Stimulated activated CD8-positive, alpha-beta memory T cell treated with anti-CD3 and anti-CD28 coated beads, Interleukin-2, amount 100 ng/mL, for 1 hour (primary cell): ENCODE measurements at places on chromosomes 16 and 17.

DNA sequence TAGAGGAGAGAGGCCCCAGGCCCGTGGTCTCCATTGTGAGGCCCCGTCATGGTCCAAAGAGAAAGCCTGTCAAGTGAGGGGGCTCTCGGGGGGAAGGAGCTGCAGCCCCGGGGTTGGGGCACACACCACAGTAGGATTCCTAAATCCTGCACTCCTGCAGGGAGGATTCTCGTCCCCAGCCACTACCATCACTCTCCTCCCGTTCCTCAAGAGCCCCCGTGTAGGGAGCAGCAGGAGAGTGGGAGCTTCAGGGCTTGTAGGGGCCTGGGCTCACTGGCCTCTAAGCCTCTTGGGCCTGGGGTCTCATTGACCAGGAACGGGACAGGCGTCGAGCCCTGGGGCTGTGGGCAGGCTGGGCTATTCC lies 821 bp downstream of the C16orf86 start:
- DNase-seq, result no peak

DNA sequence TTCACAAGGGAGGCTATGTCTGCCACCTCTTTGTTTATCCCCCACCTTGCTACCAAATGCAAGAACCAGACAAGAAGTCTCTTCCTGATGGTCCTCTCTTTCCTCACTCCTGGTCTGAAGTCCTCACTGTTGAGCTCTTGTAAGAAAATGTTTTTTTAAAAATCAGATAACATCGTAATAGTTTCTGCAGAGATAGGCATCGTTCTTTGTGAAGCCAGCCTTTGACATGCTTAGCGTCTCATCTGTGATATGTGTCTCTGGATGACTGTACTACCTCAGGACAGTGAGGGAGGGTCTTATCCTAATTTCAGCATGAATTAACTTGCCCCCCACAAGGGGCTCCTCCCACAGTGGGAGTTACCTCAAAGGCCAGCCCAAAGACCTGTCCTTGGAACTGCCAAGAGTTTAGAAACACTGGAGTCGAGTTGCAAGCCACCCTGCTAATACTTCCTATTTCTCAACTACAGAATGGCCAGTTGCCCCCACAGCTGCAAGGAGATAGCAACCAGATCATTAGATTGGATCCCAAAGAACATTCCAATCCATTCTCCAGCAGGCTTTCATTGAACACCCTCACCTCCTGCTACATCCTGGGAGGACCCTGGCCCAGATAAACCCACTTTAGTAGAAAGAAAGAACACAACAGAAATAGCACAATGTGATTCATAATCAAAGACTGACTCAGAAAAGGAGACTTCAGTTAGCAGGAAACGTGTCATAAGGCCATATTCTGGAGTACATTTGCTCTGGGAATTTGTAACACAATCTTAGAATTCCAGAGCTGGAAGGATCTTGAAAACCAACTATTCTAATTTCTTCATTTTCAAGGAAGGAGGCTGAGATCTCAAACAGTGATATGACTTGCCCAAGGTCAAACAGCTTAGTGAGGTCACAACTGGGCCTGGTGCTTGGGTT lies 151.0 kb downstream of the IRX3 start:
- DNase-seq, result no peak

GRCh38 chr17:6660805-6661463 lies 9.4 kb downstream of the C17orf100 start:
- no peak for DNase-seq

DNA sequence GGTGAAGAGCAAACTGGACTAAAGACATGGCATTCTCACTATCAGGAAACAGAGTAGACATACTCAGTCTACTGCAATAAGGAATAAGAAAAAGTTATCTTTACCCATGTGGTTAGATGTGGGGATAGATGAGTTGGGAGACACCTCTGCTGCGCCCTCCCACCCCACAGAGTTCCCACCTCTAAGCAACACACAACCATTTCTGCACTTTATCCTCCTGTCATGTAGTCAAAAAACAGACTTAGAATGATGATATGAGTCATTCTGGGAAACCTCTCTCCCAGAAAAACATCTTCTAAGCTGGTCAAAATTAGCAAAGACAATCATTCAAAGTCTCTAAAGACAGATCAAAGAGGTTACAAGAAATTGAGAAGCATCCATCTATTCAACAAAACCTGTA lies 94.9 kb downstream of the CACNG1 start:
- no peak for DNase-seq

GRCh38 chr17:11144358-11145233 lies 96.4 kb upstream of the SHISA6 start:
- DNase-seq, result no peak

DNA sequence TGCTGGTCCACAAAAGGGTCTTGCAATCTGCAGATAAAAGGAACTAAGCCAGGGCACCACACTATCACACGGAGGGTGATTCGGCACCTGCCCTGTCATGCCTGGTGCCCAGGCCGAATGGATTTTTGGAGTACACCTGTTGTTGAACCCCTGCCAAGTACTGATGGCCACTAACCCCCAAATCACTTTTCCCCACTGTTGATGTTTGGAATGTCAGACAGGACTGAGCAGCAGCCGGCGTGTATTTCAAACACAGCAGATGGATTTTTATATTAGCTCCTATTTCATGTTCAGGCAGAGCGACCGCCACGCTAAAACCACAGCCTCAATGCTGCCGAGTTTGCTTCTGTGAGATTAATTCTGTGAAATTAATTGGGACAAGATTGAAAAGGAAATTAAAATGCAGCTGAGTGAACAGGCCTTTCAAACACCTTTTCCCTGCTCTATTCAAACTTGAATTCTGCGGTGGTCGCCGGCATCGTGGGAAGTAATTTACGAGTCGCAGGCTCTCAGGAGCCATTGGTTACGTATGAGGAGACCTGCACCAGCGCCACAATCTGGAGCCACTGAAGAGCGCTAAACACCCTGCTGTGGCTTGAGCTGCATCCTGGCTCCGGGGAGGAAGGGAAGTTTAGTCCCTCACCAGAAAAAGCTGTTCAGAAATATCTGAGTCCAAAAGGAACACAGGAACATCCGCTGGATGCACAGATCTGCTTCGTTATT lies 48.5 kb downstream of the SNX11 start:
- no peak for DNase-seq

GRCh38 chr16:11893571-11893970 lies 22.2 kb downstream of the GSPT1 start:
- DNase-seq, result no peak

DNA sequence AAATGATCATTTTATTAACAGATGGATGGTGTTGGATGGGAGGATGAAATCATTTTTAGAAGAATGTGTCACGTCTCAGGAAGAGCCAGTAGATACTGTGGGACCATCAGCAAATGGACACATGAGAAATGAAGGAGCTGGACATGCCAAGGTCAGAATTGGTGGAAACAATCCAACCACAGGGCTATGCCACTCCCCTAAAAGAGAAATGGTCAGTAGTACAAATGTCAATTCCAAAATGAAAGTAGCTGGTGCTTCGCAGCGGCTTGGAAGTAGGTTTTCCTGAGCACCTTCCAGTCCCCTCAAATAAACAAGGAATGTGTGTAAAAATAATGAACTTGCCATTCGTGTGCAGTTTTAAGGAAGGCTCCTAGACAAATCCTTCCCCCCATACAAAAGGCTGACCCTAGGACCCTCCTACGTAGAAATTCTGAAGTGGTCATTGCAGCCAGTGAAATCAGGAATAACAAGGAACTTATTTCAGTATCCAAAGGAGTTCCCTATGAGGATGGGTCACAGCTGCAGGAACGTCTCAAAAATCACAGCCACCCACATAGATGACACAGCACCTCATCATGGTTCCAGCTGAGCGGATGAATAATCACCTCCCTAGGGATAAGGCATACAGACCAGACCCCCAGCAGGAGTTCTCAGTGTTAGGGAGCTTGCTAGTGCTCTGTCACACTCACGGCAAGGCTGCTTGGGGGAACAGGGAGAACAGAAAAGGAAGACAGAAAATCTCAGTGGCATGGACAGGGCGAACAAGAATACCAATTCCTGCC lies 239.2 kb downstream of the HS3ST3A1 start:
- no peak for DNase-seq

- no peak for DNase-seq
Observed at GRCh38 chr17:38464723-38465390, 36.6 kb downstream of the ARHGAP23 start.

DNA sequence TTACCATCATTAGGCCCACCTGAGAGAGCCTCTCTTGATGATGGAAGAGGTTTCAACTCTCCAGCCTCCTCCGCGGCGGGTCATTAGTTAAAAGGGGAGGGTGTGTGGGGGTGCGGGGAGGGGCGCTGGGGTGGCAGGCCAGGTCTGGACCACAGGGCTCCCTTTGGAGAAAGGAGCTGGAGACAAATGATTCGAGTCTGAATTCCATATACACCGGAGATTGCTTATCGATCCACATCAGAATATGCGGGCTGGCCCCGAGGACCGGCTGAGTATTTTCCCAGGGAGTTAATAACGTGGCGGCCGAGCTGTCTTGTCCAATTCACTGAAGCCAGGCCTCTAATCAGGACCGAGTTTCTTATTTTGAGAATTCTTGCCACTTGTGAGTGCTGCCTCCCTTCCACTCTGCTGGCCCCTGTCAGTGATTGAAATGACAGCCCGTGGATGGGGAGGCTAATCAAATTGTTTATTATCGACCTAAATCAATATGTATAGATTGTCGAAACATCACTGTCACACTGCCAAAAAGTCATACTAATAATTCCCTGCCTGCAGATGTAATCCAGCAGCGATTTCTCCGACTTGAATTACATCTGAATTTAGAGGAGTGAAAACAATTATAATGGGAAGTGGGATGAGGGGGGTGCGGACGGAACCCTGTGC lies 202.7 kb downstream of the SALL1 start:
- no peak for DNase-seq

- DNase-seq, result no peak
Observed at GRCh38 chr17:58301504-58302150, 20.9 kb upstream of the MPO start.

GRCh38 chr17:17514361-17514992 lies 18.3 kb upstream of the RASD1 start:
- DNase-seq, result no peak

DNA sequence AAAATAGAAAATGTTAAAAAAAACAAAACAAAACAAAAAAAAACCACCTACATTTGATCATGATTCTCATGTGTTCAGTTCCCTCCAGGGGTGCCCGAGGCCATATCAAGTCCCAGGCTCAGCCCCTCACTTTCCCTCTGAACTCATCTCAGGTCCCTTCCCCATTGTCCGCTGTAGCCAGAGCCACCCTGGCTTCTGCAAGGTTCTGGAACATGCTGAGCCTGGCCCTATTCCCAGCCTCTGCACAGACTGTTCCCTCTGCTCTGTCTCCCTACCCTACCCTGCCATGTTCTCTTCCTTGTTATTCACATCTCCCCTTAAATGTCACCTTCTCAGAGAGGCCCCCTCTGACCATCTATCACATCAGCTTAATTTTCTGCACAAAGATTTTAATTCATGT lies 46.9 kb downstream of the TK2 start:
- DNase-seq, result no peak
